Hypothalamus (tissue), 51 donors: ENCODE measurements at places on chromosomes 2 and 18.

DNA sequence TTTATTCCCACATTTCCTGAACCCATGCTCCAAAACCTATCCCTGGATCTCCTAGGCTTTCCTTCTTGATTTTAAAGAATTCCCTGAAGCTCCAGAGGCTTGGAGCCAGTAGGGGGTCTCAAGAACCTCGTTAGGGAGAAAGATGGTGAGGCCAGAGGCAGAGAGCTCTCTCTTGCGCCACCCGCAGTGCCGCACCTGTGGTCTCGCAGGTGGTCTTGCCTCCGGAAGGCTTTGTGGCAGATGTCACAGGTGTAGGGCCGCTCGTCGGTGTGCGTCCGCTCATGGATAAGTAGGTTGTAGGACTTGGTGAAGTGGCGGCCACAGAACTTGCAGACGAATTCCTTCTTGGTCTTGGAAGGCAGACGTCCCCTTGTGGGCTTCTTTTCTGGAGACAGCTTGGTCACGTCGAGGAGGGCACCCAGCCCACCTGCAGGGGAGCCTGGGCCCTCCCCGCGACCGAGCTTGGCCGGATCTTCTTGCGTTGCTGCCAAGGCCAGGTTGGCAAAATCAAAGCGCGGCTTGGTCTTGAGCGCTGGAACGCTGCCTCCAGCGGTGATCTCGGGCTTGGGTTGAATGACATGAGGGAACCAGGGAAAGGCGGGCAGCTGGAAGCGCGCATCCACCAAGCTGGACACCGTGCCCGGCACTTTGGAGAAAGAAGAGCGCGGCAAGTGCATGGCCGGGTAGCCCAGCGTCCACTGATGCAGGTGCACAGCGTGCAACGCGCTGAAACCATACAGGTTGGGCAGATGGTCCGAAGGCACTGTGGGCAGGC lies 5.3 kb downstream of the OSR1 start:
- DNase-seq = no peak

- DNase-seq = no peak
These were observed 11.9 kb downstream of the NPAS2 start for GRCh38 chr2:100831831-100832230.

DNA sequence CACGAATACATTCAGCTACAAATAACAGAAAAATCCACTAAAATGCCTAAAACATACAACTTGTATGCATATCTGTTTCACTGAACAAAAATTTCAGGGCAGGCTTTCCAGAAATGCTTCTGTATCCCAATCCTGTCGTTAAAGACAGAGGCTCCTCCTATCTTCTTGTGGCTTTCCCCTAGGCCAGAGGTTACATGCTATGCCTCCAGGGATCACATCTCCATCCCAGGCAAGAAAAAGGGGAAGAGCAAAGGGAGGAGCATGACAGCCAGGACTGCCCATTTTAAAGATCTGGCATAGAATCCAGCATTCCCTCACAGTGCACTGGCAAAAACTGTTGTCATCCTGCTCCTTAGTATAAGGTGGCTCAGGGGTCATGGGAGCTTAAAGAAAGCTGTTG lies 268.7 kb upstream of the SETBP1 start:
- DNase-seq = no peak

- no peak for DNase-seq
These were observed 142.8 kb upstream of the ALPP start for GRCh38 chr2:232235716-232236115.

DNA sequence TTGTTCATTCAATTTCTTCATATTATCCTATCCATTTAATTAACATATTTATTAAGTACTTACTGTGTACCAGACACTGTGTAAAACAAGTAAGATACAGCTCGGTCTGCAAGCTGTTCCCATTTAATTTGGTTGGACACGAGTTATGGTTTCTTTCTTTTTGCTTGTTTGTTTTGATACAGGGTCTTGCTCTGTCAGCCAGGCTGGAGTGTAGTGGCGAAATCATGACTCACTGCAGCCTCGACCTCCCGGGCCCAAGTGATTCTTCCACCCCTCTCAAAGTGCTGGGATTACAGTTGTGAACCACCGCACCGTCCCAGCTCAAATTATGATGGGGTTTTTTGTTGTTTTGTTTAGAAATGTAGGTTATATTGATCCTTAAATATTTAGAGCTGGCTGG lies 9.0 kb downstream of the CYBRD1 start:
- no peak for DNase-seq

- DNase-seq = no peak
These were observed 365 bp downstream of the CUL3 start for GRCh38 chr2:224584785-224585210.

- DNase-seq = no peak
These were observed 67.2 kb upstream of the SMAD7 start for GRCh38 chr18:49017813-49018553.
